ENCODE measurements at places on chromosomes 16 and 17.

DNA sequence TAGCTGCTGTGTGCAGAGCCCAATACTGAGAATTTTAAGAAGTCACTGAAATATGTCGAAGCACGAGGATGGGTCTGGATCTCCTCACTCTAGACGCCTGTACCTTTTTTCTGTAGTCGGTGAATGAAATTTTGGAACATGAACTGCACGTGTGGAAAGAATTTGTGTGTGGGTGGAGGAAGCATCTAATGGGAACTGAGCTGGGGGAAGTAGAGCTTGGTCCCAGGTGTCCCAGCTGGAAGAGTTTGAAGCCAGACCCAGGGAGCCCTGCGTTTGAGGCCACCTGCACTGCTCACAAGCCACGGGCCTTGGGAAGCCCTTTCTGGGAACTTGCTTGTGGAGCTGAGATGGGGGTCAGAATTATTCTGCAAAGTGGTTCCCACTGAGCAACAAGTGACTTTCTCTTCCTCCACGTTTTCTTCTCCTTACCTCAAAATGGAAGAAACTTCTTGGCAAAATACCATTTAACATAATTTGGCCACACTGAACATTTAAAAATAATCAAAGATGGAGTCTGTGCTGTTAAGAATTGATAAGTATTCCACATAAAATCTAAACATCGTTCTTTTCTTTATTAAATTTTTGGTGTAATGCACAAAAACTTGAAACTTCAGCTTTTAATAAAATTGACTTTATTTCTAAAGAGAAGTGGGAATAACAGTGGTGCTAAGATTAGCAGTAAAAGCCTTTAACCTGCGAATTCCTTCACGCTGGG, 163.8 kb downstream of the PRKCA start:
- no peak for DNase-seq

- DNase-seq = no peak
Measured at GRCh38 chr16:51755039-51755501, 604.0 kb upstream of the SALL1 start.

DNA sequence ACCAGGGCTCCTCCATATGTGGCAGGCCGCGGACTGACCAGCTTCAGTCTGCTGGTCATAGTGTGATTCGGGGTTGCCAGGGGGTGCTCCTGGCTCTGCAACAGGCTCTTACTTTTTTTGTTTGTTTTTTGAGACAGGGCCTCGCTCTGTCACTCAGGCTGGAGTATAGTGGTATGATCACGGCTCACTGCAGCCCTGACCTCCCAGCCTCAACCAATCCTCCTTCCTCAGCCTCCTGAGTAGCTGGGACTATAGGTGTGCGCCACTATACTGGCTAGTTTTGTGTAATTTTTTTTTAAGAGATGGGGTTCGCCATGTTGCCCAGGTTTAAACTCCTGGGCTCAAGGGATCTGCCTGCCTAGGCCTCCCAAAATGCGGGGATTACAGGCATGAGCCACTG, 11.8 kb upstream of the KCNH6 start:
- DNase-seq = no peak

DNA sequence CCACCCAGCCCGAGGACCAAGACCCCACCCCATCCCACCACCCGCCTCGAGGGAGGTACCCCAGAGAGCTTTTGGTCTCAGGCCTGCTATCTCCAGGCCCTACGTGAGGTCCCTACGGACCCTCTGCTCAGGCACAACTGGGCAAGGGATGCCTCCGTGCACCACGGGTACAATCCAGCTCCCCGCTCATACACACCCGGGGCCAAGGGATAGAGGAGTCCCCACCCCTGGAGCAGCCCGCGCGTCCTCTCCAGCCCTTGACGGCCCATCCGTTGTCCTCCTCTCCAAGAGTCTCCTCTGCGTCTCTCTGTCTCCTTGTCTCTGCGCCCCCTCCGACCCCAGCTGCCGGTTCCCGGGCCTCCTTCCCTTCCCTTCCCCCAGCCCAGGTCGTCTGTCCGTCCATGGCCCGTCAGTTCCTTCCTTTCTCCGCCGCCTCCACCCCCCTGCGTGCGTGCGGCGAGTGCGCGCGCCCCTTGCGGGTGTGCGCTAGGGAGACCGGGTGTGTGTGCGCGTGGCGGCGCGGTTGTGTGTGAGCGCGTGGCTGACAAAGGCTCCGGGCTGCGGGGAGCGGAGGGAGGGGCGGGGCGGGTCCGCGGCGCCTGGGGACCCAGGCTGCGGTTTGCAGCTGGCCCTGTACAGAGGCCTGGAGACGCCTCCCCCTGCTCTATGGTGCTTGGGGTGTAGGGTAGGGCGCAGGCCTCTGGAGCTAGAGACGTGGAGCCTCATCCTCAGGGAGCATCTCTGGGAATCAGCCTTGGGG, 930 bp downstream of the SPNS2 start:
- peak; percentile 25 for DNase-seq

DNA sequence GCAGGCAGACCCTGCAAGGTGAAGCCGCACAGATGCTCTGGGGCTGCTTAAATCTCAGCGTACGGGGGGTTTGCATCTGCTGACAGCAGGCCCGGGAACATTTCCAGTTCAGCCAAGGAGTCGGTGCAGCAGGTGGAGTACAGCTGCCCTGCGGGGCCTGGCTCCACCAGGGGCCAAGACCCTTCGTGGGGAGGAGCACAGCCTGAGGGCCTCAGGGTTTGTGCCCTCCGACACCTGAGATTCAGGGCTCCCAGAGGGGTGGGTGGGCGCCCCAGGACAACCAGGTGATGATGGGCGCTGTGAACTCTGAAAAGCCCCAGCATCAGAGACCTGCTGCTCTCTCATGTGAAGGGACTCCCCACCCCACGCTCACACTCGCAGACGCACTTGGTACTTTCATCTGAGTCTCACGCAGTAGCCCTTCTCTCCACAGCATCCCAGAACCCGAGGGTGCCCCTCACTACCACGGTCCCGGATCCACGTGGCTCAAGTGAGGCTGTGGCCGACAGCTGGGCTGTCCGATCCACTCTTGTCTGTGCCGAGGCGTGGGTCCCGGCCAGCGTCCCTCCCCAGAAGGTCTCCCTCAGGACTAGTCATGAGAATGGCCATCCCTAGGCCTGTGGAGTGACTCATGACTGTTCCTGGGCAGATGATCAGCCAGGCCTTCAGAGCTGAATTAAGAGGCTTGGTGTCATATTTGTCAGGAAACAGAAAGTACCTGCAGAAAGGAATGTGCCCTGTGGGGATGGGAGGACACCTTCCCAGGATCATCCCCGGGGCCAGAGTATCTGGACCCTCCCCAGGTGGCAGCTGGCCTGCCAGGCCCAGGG, 29.6 kb downstream of the ACSF3 start:
- no peak for DNase-seq

All from activated CD4-positive, alpha-beta memory T cell treated with anti-CD3 and anti-CD28 coated beads, Interleukin-2, amount 10 ng/mL, durations not matched to agents 7 days and 5 days (primary cell).